ENCODE measurements at places on chromosomes 3 and 15.

GRCh38 chr3:16392065-16392464 lies 121.4 kb downstream of the RFTN1 start:
- no peak for DNase-seq

- DNase-seq: no peak
Measured at GRCh38 chr3:148229107-148229506, 468.6 kb upstream of the AGTR1 start.

DNA sequence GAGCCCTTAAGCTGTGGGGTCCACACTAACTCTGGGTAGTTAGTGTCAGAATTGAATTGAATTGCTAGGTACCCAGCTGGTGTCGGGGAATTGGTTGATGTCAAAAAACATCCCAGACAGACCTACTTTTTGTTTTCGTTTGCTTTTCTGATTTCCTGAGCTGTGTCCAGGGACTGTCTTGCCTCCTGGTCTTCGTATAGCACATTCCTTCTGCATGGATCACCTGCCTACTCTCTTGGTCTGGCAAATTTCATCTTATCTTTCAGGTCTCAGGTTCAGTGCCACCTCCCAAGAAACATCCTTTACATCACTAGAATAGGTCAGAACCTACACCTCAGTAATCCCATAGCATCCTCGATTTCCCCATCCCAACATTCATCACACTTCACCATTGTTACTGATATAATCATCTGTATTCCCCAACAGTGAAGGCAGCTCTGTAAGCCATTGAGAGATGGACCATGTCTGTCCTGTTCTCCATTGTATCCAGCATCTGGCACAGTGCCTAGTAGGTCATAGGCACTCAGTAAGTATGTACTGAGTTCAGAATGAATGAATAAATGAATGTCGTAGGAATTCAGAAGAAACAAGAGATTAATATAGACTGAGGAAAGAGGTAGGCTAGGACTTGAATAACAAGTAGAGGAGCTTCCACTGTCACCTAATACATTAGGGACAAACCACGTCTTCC lies 81.2 kb downstream of the ANP32A start:
- DNase-seq: no peak

- DNase-seq: no peak
Measured at GRCh38 chr15:41490355-41490754, 3.3 kb upstream of the ITPKA start.

- DNase-seq: no peak
Measured at GRCh38 chr3:11349446-11349845, 77.2 kb downstream of the ATG7 start.

DNA sequence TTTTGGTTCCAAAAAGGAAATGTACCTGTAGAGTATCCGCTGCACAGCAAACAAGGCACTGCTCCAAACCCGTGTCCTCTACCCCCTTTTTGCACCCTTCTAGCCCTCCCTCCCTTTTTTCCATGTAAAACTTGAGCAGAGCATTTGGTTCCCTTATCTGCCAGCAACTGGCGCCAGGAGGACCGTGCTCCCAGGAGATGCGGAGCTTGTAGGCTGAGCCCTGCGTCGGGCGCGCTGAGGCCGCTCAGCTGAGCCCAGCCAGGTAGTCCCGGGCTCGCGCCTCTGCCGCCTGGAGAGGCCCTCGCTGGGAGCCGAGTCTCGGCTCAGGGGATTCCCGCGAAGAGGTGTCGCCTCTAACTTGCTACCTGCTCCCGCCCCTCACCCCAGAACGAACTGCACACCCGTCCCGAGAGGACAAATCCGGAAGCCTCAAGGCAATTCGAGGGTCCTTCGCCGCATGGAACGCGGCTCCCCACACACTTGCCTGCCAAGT lies 575 bp downstream of the TRPM7 start:
- DNase-seq: peak; percentile 76

DNA sequence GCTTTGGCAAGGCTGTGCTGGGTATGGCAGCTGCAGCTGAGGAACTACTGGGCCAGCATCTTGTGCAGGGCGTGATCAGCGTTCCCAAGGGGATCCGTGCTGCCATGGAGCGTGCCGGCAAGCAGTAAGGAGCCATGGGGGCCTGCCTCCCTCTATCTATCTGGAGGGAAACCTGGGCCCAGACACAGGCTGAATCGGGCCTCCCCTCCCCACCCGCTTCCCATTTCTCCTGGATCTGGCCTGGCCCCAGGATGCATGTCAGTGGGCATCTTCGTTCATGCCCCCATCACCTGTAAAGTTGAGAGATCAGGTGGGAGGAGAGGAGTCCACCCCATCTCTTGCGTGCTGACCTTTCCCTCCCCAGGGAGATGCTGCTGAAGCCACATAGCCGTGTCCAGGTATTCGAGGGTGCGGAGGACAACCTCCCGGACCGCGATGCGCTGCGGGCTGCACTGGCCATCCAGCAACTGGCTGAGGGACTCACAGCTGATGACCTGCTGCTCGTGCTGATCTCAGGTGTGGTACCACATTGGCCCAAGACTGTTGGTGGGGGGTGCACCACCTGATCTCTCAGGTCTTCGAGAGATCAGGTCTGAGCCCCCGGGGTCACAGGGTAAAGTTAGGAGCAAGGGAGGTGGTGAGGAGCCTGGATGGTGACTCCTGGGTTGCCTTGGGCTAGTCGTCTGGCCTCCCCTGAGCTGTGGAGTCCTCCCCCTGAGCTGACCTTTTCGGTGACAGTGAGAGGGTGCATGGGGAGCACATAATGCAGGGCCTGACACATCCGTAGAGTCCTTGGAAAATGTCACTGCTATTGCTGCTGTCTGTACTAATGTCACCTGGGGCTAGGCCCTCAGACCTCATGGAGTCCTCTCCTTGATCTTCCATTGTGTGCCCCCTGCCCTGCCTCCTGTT lies 3.2 kb downstream of the GLYCTK start:
- DNase-seq: no peak

DNA sequence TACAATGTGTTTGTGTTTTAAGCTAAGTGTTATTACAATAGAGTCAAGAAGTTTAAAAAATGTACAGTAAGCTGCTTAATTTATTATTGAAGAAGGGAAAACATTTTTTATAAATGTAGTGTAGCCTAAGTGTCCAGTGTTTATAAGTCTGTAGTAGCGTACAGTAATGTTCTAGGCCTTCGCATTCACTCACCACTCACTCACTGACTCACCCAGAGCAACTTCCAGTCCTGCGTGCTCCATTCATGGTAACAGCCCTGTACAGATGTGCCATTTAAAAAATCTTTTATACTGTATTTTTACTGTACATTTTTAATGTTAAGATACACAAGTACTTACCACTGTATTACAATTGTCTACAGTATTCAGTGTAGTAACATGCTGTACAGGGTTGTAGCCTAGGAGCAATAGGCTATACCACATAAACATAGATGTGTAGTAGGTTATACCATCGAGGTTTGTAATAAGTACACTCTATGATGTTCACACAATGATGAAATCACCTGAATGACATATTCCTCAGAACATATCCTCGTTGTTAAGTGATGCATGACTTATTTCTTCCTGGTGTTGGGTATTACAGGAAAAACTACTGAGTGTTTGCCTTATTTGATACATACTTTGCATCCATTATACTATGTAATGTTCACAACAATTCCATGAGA lies 156.6 kb upstream of the NUDT16 start:
- DNase-seq: no peak

DNA sequence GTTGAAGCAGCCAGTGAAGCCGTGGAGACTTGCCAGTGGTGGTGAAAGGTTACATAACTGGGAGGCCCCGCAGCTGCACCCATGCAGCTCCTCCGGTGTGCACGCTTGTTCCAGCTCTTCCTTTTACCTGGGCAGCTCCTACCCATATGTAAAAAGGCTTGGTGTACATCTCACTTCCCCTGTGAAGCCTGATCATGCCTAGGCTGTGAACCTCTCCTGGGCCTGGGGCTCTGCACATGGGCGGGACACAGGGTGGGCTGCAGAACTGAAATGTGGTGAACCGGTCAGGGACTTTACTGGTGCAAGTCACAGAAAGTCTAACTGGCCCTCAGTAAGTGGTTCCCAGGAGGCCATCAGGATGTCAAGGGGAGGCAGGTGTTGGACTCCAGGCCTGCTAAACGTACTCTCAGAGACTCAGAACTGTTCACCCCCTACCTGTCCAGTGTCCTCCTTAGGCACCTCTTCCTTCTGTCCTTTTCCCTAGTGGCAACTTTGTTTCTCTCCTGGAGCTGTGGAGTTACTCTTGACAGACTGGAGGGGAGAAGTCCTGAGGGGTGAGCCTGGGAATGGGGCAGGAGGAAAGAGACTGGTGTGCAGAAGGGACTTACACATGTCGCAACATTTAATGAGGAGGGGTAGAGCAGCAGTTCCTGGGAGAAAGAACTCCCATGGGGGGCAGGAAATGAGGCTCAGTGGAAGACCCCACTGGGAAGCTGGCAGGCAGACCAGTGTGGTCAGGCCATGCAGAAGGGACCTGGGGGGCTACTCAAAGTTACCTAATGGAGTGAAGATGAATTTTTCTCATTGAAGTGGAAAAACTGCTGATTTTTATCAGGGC lies 148.1 kb downstream of the EEFSEC start:
- no peak for DNase-seq

- no peak for DNase-seq
Measured at GRCh38 chr3:11391174-11391879, 119.1 kb downstream of the ATG7 start.

DNA sequence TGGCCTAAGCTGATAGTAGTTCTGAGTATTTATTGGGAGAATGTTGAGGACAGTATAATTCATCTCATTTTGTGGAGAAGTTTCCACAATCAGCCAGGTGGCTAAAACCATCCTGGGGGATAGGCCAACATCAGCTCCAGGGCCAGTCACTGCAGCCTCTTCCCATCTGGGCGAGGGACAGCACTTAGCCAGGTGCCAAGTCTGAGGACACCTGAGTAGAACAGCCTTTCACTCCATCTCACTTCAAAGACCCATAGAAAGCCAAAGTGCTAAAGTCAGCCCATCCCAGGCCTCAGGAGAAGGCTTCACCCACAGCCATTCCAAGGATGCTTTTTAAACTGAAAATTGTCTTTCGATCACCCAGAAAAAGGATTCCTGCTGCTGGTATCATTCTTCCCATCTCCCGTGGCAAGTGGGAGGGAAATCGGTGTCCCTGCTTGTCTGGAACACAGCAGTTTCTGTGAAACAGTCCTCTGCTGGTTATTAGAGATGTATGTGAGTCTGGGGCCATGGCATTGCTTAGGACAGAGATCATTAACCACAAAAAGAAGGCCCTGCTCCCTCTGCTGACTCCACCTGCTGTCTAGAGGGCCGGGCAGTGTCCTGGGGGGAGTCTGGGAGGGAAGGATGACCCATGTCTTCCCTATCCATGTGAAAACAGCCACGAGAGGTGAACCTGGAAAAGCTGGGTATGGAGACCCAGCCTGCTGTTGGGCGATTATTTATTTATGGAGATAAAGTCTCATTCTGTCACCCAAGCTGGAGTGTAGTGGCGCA lies 9.6 kb downstream of the CALML4 start:
- DNase-seq: no peak

DNA sequence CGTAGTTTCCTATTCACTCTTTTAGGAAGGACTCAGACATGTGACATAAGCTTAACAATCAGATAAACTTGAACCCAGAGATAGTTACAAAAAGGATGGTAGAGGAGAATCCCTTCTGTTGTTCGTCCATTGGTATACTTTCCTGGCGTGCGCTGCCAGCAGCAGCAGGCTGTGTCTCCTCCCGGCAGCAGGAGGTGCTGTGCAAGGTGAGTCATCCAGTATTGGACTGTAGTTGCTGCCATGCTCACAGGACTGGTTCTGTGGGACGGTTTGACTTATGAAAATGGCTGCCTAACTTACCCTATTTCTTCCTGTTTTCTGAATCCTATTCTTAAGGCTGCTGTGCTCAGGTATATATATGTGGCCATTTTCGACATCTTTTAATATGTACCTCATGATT lies 253.4 kb upstream of the LRRC3B start:
- no peak for DNase-seq

- DNase-seq: no peak
Measured at GRCh38 chr15:61106044-61106834, 122.9 kb downstream of the RORA start.

GRCh38 chr3:58474967-58475578 lies 16.8 kb upstream of the KCTD6 start:
- no peak for DNase-seq

DNA sequence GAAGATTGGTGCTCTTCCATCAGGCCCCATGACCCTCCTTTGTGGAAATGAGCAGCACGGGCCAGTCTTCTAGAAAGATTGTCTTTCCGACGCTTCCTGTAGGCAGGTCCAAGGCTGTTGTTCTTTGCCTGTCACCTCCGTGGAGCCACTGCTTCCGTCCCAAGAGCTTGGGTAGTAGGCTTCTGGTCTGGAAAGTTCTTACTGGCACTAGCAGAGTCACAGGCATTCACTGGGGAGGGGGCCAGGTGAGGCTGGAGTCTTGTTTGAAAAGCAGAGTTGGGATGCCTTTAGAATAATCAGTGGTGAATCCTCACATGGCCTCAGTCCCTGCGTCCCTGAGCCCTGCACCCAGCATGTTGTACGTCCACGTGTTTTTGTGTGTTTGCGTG lies 76.2 kb upstream of the ADPGK start:
- no peak for DNase-seq

DNA sequence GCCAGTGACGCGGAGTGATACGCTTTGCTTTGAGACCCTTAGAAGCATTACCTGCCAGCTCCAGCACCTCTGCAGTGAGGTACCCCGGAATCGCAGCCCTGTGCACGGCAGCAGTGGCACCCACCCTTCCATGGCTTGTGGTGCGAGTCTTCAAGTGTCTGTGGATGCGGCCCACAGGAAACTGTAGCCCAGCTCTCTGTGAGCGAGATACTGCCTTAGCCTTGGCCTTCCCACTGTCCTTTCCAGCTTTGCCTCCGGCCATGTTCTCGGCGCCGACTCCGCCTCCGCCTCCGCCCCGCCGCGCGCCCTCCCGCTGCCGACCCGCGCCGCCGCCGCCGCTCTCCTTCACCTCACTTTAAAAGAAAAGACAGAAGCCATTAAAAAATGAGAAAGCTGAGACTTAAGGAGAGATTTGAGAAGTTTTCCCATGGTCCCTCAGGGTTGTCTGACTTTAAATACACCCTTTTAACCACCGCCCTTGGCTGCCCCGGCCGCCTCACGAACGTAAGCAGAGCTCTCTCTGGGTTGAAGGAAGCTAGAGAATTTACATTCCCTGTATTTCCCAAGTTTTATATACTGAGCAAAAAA lies 78.5 kb upstream of the FAM174B start:
- no peak for DNase-seq

GRCh38 chr3:150599611-150600297 lies 3.4 kb upstream of the SELENOT start:
- DNase-seq: no peak

DNA sequence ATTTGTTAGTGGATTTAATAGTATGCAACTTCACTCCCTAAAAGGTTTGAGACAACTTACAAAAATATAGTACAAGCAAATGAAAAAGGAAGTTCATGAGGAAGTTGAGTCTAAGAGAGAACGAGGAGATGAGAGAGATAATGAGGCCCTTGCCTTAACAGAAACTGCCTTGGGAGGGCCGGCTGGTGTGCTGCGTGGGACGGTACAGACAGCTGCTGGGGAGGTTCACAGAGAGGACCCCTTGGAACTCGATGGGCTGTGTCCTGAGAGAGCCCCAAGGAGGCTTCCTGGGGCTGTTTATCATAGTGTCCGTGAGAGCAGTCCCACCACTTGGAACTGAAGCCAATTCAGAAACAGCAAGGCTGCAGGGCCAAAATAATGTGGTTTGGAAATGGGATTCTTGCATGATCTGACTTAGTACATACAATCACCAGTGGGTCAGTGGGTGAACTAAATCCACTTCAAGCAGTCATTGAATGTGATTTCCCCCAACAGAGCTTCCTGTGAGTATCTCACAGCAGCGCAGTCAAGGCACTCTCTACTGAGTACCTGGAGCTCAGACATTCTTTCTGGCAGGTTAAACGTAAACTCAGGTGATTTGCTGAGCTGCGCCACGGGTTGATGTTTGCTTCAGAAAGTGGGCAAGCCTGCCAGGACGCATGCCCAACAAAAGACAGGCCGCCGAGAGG lies 90.8 kb downstream of the CRTC3 start:
- DNase-seq: no peak
